ENCODE measurements at places on chromosomes 1 and 21. TPM values are rescaled to one million over a fixed set of nuclear protein-coding genes. Genes with fewer than 3 reads are reported as not detected.

GRCh38 chr1:101667761-101668160, 329.0 kb downstream of the OLFM3 start:
- DNase-seq, result no peak

DNA sequence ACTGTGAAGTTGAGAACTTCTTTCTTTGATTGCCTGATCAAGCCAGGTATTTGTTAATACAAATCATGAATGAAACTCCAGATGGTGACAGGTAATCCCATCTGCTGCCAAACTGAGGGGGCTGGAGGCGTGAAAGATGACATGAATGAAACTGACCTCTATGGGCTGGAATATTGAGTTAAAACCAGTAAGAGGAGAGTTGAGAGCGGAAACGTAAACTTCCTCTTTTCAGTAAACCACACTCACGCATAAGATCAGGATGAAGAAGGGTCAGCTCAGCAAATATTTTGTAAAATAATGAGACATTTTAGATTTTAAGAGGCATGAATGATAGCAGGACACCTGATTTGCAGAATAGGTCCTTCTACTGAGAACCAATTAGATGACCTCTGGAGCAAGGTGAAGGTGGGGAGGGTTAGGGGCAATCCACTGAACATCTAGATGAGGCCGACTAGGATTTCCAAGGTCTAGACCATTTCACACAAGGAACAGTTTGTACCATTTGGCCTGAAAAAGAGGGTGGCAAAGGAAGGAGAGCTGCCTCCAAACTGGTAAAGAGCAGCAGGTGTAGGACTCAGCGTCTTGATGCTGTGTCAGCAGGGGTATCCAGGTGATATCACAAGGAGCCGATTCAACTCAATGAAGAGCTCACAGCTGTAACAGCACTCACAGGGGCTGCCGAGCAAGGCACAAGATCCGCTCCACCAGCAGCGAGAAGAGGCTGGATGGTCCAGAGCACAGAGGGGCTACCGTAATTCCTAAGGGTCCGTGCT, 132.6 kb downstream of the NTPCR start:
- DNase-seq, result no peak

Gene STUM
- total RNA-seq, result 2.8 TPM

DNA sequence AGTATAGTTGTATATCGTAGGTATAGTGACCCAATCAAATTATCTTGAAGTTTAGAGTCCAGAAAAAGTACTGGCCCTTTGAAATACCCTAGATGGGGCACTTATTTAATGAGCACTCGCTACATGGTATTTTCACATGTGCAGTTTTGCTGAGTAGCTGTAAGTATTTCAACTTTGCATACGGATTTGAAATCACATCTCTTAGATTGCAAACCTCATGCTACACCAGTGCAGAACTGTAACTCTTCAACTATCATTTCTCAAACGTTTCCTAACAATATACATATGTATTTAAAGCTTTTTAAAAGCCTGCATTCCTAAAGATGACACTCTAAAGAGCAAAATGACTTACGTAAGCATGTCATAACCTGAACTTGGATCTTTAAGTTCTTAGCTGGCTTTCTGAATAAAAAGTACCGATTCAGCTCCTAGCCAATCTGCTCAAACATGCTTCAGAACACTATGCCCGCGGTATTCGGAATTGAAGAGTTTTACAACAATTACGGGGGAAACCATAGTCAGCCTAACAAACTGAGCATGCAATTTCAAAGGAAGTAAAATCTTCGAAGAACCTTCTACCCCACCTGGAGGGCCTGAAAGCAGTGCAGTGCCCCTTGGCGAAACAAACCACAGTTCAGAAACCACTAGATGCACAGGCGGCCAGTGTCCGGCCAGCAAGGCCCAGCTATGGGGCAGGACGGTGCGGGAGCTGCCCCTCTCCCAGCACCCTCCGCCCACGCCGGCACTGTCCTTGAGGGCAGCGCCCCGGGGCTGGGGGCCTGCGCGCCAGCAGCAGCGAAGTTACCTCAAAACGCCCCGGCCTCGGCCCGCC, 863 bp downstream of the FH start:
- DNase-seq, result no peak

Gene RGS13
- total RNA-seq, result not detected

DNA sequence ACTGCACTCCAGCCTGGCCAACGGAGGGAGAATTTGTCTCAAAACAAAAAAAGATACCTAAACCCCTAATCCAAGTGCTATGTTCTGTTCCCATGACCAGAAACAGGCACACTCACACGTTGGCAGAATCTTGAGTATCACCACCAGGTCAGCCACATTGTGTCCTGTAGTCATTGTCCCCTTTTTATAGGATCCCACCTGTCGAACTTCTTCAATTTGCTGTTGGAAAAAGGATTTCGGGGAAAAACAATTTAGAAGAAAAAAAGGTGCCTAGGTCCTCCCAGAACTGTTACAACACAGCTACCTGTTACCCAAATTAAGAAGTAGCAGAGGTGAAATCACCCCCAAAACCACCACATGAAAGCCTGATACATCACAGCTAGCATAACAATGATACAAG, 3.4 kb downstream of the ILF2 start:
- no peak for DNase-seq

Gene SLAMF6
- not detected for total RNA-seq

- DNase-seq, result no peak
Observed at GRCh38 chr1:175000697-175001187, 995 bp downstream of the CACYBP start.

DNA sequence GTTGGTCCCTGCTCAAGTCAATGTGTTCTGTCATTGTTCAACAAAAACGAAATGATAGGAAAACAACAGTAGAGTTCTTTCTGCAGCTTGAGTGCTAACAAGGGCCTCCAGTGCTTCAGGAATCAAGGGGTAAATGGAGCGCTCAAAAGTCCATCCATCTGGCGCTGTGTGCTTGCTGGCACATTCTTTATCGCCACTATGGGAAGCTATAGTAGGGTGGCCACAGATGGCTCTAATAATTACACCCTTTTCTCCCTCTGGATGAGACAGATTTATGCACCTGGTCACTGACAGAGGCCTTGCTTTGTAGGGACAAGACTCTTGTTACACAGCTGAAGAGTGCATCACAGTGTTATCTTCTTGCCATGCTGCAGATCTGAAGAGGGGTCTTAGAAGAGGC, 136.0 kb downstream of the GDAP2 start:
- no peak for DNase-seq

Gene C1orf185
- not detected for total RNA-seq

DNA sequence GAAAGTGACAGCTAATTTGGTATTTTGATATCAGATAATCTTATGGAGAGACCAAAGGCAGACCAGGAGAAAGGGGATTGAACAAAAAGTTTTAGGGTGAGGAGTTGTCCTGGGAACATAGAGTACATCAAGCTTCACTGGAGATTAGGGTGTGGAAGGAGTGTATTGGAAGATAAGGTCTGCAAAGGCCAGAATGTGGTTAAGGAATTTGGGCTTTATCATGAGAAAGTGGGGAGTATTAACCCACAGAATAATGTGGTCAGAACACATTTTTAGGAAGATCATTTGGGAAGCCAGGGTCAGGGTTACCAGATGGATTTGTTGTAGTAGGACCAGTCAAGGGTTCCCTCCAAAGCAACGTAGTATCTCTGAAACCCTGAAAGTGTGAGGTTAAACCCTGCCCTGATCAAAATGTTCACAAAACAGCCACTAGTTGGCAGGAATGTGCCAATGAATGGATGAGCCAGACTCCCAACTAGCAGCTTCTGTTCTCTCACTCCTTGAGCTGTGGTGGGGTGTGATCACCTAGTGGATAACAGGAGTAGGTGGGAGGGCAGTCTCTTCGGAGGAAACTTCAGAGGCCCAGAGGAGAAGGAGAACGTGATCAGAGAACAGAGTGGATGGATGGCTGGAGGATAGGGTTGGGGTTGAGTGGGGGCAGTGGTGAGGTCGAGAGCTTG, 35.8 kb downstream of the SLC2A1 start:
- DNase-seq, result no peak

DNA sequence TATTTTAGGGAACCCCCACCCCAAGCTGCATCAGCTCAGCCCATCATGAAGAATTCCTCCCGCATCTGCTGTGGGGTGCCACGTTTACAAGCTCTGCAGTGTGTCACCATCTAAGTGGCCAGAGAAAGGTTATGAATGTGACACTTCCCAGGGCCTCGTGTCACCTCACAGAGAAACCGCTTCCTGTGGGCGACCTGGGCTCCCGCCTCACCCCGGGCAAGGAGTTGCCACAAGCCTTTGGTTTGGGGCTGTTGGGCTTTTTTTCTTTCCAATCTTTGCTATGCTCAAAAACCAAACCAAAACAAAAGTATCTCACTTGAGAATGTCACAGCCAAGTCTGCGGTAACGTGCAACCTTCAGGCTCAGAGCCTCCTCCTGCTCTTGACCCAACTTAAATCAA, 82.1 kb upstream of the ARHGEF16 start:
- DNase-seq, result no peak

- no peak for DNase-seq
Observed at GRCh38 chr21:17257784-17258183, 255.1 kb upstream of the CXADR start.
